ENCODE measurements at places on chromosomes 2 and 18. TPM values are rescaled to one million over a fixed set of nuclear protein-coding genes. Genes with fewer than 3 reads are reported as not detected.

Gene RGPD4
- total RNA-seq = not detected

Gene TUBB8B
- total RNA-seq = not detected

Gene SLC23A3
- 1.1 TPM for total RNA-seq

Gene IFIH1
- total RNA-seq = 4.9 TPM

Gene GDF7
- total RNA-seq = 1.5 TPM

Gene ERBB4
- under 0.01 TPM for total RNA-seq

Gene CSRNP3
- total RNA-seq = not detected

Gene TANC1
- total RNA-seq = 47.5 TPM
